ENCODE measurements at places on chromosomes 5 and 9.

- no peak for DNase-seq
Measured at GRCh38 chr5:168528521-168529373, at the start of gene FBLL1. Gene FBLL1, plus strand, starts transcription at chr5:168529305. Its CDS starts 200 bp downstream, at chr5:168529505.

DNA sequence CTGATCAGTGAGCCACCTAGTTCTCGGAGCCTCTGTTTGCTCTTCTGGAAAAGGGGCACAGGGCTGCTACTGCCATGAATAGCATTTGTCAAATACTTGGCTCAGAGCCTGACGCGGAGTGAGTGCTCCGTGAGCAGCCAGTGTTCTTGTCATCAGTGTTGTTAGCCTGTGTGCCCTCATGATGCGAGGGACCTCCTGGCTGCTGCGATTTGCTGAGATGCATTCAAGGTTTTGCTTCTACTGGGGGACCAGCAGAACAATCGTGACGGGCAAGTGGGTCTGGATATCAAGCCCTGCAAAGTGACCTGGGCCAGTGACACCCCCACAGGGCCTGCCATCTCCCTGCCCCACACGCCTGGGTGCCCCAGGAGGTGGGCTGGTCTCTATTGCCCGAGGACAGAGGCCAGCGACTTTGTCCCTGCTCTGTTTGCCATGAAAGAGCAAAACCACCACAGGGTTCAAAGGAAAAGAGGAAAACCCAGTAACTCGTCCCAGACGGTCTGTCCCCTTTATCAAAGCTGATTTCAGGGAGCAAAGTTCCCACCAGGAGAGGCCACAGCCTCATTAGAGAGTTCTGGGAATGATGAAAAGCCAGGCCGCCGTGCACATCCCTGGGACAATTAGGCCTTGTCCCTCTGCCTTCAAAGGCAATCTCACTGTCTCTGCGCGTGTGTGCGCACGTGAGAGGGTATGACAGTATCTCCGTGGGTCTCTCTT, 86.5 kb upstream of the LMX1B start:
- peak; percentile 37 for DNase-seq

GRCh38 chr5:135304352-135305221, 94.4 kb downstream of the MACROH2A1 start:
- no peak for DNase-seq

GRCh38 chr9:93617273-93617672, 40.9 kb downstream of the PHF2 start:
- DNase-seq = no peak

DNA sequence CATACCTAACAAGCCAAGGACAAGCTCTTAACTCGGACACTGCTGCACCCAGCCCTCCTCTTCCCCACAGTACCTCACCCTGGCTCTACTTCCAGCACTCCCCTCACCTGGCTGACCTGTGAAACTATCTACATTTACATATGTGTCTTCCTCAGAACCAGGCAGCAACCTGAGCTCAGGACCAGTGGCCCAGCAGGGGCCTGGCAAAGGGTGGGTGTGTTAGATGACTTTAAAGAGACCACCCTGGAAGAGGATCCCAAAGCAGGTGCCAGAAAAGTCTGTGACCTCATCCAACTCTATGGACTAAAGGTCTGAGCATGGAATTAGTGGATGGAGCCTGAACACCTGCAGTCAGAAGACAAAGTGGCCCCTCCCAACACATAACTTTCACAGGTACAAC, 400.9 kb downstream of the SPOCK1 start:
- no peak for DNase-seq

GRCh38 chr5:105817416-105817815, 1853.3 kb downstream of the EFNA5 start:
- DNase-seq = no peak

DNA sequence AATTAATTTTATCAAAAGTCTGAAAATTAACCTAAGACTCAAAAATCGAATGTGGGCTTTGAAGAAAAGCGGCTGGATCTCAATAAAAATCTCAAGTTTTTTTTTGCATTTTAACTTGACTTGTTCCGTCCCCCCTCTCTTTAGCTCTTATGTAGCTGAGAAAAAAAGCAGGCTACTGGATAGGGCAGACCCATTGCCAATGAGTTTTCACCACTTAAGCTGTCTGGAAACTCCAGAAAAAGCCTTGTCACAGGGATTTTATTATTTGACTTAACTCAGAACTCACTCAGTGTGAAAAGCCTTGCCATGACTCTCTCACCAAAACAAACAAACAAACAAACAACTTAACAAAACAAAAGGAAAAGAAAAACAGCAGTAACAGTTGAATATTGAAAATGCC, 247.4 kb downstream of the CDH9 start:
- no peak for DNase-seq

DNA sequence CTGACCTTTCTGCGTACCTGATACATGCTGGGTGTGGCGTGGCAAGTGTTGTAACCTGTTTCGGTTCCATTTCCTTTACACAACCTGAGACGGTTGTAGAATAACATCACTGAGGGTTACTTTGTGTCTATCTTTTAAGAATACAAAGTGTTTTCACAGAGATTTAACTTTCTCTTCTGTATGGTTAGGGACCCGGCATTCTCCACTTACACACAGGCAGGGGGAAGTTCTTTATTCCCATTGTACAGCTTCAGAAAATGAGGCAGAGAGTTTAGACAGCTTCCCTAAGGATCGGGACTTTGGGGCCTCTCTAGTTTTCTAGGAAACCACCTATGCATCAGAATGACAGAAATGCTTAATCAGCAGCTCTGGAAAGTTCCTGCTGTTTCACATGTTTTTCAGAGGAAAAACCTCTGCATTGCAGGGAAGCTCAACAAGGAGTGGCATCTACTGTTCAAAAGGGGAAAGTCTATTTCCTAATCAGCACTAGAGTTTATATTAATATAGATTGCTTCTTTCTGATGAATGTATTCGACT, 41.3 kb downstream of the CAST start:
- DNase-seq = no peak

GRCh38 chr5:156522651-156523529, 195.9 kb downstream of the SGCD start:
- no peak for DNase-seq

DNA sequence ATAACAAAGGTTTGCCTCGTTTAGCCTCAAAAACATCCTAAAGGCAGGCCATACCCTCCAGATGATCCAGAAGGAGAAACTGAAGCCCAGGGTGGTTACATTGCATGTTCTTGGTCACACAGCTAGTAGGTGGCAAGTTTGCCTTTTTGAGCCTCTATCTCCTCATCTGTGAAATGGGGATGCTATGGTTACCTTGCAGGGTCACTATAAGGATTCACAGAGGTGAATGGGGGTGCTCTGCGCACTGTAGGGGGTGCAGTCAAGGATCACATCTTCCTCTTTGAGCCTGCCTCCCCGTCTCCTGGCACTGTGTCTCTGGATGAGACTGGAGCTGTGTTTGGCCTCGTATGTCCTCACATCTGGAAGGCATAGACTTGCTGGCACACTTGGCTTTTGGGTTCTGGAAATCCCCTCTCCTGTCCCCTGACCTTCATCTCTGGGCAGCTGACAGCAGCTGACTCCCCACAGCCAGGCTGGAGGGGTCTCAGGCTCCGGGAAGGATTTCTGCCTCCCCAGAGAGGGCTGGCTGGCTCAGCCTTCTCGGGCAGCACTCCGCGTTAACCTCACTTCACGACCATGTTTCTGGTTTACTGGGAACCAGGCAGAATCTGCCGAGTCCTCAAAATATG, 167.7 kb downstream of the RGS3 start:
- no peak for DNase-seq

DNA sequence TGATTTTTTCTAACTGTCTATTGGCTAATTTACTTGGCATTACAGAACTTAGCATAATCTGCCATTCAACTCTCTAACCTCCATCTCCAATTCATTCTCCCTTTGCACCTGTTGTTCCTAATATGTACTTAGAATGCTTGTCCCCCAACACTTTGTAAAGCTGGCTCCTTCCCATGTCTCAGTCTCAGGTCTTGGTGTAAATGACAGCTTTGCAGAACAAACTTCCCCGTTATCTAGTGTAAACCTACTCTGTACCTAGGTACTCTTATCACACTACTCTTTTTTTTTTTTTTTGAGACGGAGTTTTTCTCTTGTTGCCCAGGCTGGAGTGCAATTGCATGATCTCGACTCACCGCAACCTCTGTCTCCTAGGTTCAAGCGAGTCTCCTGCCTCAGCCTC, 77.2 kb upstream of the CTNNA1 start:
- DNase-seq = no peak

GRCh38 chr5:131521252-131521651, 113.8 kb downstream of the RAPGEF6 start:
- DNase-seq = no peak

DNA sequence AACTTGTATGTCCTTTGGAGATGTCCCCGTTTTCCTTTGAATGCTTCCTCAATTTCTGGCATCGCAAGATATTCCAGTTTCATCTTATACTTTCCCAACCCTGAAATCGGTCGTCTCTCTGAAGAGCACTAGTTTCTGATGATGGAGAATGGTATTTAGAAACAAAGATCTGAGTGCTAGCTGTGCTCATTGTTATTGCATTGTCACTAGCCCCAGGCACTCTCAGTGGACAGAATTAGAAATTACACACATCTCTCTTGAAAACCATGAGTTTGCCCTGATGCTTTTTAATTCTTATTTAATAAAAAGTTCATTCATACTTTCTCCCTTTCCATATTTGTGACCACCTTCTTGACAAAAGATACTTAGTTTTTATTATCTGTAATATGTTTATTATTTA, 67.7 kb downstream of the C9orf152 start:
- DNase-seq = no peak
